ENCODE measurements at places on chromosomes 7 and 10.

DNA sequence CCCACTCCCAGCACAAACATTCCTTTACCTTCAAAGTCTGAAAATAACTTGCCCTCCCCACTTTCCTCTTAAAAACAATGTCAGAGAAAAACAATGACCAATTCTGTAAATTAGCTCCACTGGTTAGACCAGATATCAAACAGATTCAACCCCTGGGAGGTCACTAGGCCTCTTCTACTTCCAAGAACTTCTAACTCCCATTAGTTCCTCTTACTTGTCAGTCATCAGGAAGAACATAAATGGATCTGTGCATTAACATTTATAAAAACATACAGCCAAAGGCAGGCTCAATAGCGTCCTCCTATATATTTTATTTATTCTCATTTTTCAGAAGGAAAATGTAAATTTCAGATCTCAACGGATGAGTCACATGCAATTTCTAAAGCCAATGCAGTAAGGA, 2.2 kb downstream of the ELAPOR2 start:
- no peak for DNase-seq

DNA sequence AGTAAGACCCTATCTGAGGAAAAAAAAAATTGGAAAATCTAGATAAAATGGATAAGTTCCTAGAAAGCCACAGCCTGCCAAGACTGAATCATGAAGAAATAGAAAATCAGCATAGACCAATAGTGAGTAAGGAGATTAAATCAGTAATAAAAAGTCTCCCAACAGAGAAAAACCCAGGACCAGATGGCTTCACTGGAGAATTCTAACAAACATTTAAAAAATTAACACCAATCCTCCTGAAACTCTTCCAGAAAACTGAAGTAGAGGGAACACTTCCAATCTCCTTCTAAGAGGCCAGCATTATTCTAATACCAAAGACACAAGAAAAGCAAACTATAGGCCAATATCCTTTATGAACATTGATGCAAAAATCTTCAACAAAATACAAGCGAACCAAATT, 8.8 kb upstream of the LIMK1 start:
- DNase-seq = no peak

DNA sequence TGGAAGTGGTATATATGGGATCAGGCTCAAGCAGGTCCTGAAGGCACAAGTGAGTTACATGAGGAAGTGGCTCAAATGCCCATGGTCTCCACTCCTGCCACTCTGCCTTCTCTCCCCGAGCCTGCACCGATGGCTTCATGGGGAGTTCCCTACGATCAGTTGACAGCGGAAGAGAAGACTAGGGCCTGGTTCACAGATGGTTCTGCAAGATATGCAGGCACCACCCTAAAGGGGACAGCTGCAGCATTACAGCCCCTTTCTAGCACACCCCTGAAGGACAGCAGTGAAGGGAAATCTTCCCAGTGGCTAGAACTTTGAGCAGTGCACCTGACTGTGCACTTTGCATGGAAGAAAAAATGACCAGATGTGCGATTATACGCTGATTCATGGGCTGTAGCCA, 95.3 kb downstream of the HOXA1 start:
- DNase-seq = no peak

GRCh38 chr10:68296843-68297663, 34.8 kb upstream of the HNRNPH3 start:
- DNase-seq = no peak

GRCh38 chr10:15369256-15370211, 1.6 kb downstream of the FAM171A1 start:
- DNase-seq = no peak

DNA sequence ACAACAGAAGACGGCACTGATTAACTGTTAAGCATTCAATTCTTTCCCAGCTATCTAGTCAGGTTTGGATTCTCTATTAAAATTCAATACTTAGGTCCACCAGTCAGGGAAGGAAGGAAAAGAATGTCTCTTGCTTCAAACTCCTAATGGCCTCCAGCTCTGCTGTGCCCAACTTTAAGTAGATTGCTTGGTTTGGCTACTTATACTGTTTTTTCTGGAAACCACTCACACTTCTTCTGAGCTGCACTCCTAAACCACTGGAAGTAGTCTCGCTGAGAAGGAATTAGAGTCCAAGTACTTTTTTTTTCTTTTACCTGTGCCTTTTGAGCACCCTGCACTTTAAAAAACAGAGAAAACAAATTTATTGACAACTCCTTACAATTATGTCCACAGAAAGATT, 26.7 kb upstream of the COL1A2 start:
- no peak for DNase-seq

DNA sequence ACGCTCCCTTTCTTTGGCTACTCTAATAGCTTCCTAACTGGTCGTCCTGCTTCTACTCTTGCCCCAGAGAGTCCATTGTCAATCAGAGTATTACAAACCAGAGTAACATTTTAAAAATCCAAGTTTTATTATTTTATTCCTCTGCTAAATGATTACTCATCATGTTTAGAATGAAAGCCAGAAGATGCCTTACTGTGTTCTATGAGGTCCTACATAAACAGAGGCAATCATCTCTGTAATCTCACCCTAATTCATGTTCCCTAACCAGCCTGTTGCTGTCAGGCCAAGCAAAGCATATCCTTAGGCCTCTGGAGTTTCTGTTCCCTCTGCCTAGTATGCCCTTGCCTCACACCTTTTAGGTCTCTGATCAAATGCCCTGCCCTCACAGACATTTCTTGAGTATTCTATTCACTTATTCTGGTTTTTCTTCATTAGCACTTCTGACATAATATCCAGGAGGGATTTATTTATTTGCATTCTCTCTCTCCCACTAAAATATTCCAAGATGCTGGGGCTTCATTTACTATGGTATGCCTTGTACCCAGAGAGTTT, 497.5 kb downstream of the PHTF2 start:
- no peak for DNase-seq

GRCh38 chr7:86913709-86914108, 145.7 kb downstream of the ELAPOR2 start:
- no peak for DNase-seq

GRCh38 chr7:29190349-29191045, 4.1 kb upstream of the CHN2 start:
- DNase-seq = no peak

- DNase-seq = no peak
These were observed 667.8 kb downstream of the PCDH15 start for GRCh38 chr10:54133203-54133602.

DNA sequence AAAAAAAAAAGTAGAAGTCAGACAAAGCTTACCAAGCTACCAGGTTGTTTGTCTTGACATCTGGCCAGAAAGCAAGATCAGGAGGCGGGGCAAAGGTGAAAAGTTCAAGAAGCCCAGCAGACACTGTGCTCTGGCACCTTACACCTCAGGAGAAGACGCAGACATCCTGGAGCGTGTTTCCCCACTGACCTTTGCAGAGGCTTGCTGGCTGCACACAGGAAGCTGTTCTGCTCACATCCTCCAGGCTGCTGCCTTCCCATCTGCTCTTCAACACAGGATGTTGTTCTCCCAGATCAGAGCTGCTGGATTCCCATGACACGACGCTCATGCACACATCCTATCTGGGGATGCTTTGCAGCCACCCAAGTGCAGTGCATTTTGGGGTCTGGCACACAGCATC, 174.4 kb upstream of the KIAA1217 start:
- no peak for DNase-seq

DNA sequence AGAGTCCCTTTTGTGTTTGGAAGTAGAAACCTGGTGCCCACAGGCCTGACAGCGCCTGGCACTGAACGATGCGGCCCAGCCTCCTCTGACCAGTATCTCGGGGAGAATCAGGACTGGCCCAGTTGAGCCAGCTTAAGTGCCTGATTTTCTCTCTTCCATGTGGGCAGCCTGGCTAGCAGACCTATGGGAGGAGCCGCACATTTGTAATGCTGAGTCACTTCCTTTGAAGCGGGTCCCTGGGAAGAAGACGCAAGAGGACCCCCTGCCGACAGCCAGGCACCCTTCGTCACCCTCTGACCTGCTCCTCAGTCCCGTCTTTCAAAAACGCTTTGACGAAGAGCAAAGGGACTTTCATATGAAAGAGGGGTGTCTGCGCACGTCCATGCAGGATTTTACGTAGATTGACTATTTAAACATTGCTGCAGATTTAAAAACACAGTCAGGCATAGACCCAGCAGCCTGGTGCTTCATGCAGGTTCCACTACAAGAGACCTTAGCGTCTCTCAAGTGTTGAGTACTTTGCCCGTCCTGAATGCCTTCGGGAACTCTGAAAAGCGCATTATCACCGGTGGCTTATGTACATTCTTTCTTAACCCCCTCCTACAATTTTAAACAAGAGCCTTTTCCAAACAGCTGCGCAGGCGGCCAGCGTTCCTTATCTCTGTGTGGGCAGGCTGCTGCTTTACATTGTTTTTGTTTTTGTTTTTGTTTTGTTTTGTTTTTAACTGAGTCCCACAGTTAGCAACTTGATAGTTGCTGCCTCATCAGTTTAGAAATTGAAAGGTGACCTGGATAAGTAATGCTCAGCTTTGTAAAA, 36.5 kb upstream of the AP5Z1 start:
- DNase-seq = no peak

- peak; percentile 22 for DNase-seq
These were observed 40.2 kb downstream of the SND1 start for GRCh38 chr7:127692200-127692599.

DNA sequence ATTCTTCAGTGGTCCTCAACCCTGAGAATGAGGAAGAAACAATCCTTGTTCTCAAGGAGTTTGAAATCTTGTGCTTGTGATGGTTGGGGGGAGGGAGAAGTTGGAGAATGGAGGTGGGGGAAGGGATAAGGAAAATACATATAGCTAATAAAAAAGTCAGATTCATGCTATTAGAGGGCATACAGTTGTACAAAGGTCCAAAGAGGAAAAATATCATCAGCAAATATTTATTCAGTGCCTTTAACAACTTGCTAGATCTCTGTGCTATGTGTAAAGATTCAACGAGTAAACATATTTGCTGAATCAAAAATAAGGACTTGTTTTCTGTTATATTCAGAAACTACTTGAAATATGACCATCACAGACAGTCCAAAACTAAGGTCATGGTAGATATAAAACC, 114.4 kb downstream of the HIBADH start:
- DNase-seq = no peak

GRCh38 chr10:58806323-58806722, 293.7 kb downstream of the BICC1 start:
- DNase-seq = no peak

DNA sequence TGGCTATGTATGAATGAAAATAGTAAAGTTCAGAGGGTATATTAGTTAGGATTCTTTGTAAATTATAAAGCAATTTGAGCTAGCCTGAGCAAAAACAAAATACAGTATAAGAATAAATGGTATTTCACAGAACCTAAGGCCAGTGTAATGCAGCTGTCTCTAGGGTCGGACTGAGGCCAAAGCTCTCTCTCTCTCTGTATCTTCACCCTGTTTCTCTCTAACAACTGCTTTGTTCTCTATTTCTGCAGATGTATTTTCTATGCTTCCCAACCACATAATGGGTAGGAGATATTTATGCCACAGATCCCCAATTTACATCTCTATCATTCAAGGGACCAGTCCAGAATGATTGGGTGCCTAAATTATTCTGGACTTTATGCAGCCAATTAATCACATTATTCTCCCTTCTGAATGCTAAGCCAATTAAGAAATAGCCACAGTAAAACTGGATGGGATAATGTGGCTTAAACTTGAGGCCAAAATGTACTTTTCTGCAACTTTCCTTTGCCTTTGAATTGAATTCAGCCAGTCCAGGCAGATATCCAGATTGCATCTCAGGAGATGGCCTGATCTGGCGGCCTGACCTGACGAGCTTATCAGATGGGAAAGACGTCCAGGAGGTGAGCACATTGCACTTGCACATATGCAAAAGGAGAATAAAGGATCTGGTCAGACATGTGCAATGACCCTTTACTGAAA, 24.6 kb upstream of the IMMP2L start:
- no peak for DNase-seq

DNA sequence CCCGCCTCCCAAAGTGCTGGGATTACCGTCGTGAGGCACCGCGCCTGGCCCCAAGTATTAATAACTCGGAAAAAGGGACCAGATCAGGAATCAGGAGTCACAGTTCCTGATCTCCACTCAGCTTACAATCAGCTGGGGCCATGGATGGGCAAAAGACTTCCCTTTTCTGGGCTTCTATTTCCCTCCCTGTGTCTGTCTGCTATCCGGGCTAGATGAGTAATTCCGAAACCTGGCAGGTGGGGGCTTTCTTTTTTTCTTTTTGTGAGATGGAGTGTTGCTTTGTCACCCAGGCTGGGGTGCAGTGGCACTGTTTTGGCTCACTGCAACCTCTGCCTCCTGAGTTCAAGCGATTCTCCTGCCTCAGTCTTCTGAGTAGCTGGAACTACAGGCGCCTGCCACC, 11.6 kb downstream of the RPS24 start:
- peak; percentile 69 for DNase-seq

DNA sequence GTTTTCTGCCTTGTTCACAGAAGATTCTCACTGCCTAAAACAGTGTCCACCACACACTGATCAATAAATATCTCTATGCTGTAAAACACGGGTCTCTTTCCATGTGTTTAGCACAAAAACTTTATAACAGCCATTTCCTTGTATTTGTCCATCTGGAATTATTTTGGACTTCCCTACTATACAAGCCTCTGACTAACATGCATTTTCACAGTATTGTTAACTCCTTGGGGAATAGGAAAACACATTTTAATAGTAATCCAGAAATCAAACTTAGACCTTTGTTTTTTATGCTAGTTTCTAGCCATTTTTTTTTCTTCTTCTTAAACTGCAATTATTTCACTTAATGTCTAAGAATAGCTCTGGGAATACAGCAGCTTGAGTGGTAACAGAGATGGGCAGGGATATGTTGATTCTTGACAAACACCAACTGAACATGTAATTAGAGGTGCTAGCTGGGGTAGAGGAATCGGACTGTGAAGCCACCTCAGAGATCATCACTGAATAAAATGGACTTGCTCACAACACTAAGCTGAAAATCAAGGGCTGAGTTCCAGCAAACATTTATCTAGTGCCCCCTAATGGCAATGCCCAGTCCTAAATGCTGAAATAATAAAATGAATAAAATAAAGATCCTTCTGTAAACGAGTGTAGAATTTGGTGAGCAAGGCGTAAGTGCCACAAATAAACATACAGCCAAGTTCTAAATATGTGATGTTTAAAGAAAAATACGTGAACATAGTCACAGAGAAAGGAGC, 593.1 kb downstream of the SORCS1 start:
- DNase-seq = no peak

DNA sequence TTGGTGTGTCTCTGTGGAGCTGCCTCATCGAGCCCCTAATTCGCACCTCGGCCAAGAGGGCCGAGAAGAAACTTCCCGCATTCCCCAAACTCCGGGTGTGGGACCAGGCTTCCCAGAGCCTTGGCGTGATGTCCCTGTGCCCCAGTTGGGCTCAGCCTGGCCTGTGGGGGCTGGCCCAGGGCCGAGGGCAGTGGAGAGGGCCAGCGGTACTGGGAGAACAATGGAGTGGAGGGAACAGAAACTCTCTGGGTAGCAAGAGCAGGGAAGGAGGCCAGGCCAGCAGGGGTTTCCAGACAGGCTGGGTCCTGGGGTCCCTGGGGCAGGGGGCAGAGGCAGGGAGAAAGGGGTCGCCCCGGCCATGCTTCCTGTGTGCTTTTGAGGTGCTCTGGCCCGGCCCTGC, 16.0 kb downstream of the TMEM270 start:
- DNase-seq = no peak

Data from GM10248 (cell line).